ENCODE measurements at places on chromosomes 2 and 18. TPM values are rescaled to one million over a fixed set of nuclear protein-coding genes. Genes with fewer than 3 reads are reported as not detected.

Gene SCN9A
- total RNA-seq = 40.9 TPM

Gene HTR2B
- 9.8 TPM for total RNA-seq

Gene INPP5D
- total RNA-seq = 0.15 TPM

Gene SLC16A14
- total RNA-seq = 2.6 TPM

Gene DQX1
- total RNA-seq = under 0.01 TPM

Gene ROCK2
- 57.3 TPM for total RNA-seq

Gene GPR55
- total RNA-seq = not detected

Gene DYNAP
- total RNA-seq = not detected

Gene ALPG
- not detected for total RNA-seq

Gene DNMT3A
- total RNA-seq = 18.4 TPM

Gene LAMA1
- 3.6 TPM for total RNA-seq

Gene TTC27
- 24.0 TPM for total RNA-seq

Gene REG3A
- not detected for total RNA-seq

Gene VWA3B
- not detected for total RNA-seq

Gene ITGB6
- total RNA-seq = 0.15 TPM

Gene ASB18
- total RNA-seq = not detected

Gene USP40
- total RNA-seq = 38.5 TPM

Gene HK2
- total RNA-seq = 19.1 TPM

Gene GPR45
- not detected for total RNA-seq

Gene ARMC9
- total RNA-seq = 105 TPM

Gene KCNJ3
- total RNA-seq = not detected

Gene TMEM169
- 0.29 TPM for total RNA-seq

Gene LHCGR
- total RNA-seq = not detected

Gene MARCO
- not detected for total RNA-seq

Gene MYO7B
- not detected for total RNA-seq

Gene UGT1A4
- total RNA-seq = not detected

Gene KRTCAP3
- total RNA-seq = not detected

Gene SLC11A1
- 0.33 TPM for total RNA-seq

Gene PLB1
- 2.0 TPM for total RNA-seq

Gene MBOAT2
- 73.4 TPM for total RNA-seq

Gene NAT8
- total RNA-seq = not detected

Gene UGT1A10
- total RNA-seq = not detected

Gene LIMS1
- total RNA-seq = 145 TPM
